ENCODE measurements at places on chromosomes 2 and 18.

DNA sequence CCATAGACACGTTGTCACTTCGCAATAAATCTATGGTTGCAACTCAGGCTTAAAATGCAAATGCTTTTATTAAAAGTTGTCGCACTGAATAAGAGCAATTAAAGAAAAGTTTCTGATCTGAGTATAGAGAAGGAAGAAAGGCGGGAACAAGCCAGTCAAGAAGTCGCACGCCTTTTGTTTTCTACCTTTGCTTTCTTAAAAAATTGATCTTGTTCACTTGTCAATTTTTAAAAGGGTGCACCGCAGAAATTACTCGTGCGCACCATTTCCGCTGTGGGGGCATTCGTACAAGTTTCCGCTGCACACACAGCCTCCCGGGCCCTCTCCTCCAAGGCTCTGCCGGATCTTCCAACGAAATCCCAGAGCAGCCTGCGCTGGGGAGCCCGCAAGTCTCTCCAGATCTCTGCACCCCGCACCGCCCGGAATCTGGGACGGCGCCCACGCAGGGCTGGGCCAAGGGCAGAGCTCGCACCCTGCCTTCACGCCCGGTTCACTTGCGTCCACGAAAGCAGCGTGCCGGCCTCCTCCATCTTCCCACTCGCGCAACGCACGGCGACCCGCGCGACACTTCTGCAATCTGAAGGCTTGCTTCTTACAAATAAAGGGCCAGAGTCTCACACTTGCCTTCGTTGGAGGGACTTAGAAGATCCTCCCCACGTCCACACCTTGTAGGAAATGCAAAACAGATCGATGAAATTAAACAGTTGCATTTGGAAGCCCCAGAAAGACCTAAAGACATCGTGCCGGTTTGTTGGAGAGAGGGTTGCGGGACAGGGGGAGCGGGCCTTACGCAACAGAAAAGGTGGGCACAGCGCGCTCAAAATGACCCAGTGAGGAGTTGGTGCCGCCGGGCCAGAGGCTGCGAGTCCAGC is 2.6 kb upstream of the SALL3 start:
- no peak for DNase-seq

GRCh38 chr2:186918495-186918894 is 69.5 kb upstream of the ZSWIM2 start:
- no peak for DNase-seq

DNA sequence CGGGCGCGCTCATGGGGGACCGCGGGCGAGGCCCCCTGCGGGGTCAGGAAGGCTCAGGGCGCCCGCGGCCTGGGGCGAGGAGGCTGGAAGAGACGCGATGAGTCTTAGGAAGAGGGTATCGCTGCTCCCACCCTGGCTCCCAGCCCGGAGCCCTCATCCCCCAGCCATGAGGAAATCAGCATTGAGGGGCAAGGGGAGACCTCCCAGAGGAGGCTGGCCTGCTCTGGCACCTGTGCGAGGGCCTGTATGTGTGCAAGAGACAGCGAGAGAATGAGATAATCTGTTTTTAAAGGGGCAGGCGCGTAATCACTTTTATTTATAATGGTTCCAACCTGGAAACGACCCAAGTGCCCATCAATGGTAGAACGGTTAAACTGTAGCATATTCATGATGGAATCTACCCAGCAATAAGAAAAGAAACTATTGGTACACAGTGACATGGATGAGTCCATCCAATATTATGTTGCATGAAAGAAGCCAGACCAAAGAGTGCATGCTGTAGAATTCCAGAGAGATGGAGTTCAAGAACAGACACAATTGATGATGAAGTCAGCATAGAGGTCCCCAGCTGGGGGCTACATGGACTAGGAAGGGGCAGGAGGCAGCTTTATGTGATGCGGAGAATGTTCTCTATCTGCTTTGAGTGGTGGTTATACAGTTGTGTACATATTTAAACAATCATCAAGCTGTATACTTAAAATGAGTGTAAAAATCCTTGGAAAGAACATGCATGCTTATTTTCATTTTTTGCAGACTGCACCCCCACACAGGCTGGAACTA is 14.4 kb downstream of the FBXO41 start:
- DNase-seq, result no peak

GRCh38 chr2:208669394-208669793 is 262.8 kb downstream of the PTH2R start:
- DNase-seq, result no peak

DNA sequence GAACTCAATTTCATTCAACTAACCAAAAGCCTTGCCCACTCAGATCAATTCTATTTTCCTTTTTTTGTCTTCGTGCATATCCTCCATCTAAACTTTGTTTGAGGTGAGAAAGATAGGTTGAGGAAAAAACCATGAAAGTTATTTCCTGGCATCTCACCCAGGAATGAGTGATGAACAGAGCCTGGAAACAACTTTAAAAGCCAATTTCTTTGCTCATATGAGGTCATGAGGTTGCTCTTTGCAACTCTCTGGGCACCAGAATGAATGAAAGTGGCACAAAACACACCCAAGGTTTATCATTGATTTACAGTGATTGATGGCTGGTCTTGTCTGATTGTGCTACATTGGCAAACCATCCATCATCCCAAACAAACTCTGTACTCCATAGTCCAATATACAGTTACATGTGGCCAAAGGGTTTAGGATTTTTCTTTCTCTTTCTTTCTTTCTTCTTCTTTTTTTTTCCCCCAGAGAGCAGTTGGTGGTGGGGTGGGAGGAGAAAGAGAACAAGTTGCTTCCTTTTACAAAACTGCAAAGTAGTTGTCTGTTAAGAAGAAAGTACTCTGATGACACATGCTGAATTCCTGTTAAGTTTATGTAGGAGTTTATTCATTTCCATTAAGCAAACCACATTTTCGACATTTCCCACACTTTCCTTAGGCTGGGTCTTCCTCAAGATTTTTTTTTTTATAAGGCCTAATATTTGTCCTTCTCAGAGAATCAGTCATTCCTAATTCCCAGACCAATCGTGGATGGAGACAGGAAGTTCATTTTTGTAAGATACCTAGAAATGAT is 575.9 kb upstream of the ZEB2 start:
- DNase-seq, result no peak

DNA sequence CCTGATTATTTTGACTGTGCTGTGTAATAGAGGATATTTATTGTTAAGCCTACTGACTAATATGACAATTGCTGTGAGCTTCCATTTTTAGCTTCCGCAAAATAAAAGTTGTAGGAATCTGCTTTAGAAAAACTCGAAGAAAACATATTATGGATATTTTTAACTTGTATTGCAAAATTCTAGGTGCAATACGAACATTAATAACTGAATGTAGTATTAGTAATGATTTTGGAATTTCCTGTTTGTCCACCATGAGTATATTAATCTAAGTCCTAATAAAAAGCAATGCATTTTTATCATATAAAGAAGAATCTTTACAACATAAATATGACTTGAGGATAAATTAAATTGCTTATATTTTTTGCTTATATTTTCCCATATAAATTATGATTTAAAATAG is 2.4 kb upstream of the DSC3 start:
- no peak for DNase-seq

DNA sequence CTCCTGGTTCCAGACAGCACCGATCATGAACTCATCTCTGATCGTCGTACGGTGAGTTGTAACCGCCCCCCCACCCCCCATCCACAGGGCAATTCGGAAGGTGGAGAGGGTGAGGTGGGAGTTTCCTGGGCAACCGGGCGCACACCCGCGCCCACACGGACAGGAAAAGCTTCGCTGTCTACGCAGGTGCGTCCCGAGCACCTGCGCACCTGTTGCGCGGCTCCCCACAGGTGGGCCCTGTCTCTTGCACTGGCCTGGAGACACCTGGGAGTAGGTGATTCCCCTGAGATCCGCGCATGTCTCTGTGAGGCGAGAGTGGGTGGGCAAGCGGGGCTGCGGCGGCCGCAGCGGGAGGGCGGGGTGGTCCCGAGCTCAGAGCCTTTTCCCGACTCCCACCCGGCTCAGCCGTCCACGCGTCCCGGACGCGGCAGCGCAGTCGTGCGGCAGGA is 459 bp upstream of the ATP6V1C2 start:
- DNase-seq, result no peak
